Ovary (tissue), 10 donors: ENCODE measurements at places on chromosomes 7 and 10.

- no peak overlapping the region for H3K27ac ChIP-seq
- H3K4me1 ChIP-seq, result peaks cover 6% of the 10 kb centered on the region
- no peak overlapping the region for H3K4me3 ChIP-seq
- no peaks in the 10 kb centered on the region for H3K27me3 ChIP-seq
- peak; percentile 84 for DNase-seq
Measured at GRCh38 chr7:101947899-101948298, 130.5 kb downstream of the CUX1 start.

GRCh38 chr10:131083915-131084790 lies 227.4 kb downstream of the TCERG1L start:
- H3K36me3 ChIP-seq, result no peaks in the 10 kb centered on the region
- H3K27me3 ChIP-seq, result no peaks in the 10 kb centered on the region
- H3K4me3 ChIP-seq, result no peak overlapping the region
- H3K27ac ChIP-seq, result no peak overlapping the region
- peaks cover 21% of the 10 kb centered on the region for H3K4me1 ChIP-seq

DNA sequence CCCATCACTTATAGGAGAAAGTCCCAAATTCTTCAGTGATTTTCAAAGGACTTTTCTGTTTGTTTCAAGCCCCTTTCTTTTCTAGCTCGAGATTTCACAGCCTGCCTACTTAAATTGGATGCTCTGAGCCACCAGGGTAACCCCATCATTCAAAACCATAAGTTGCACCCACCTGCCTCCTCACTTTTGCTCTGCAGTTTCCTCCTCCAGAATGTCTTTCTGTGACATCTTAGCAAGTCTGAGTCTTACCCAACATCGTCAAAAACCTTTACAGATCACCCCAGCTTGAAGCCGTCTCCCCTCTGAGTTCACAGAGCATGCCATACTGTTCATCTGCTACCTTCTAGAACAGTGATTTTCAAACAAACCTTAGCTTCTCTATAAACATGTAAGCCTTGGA lies 64.3 kb upstream of the CACNB2 start:
- H3K4me1 ChIP-seq, result no peaks in the 10 kb centered on the region
- H3K4me3 ChIP-seq, result no peak overlapping the region
- no peak overlapping the region for H3K27ac ChIP-seq
- no peaks in the 10 kb centered on the region for H3K36me3 ChIP-seq

DNA sequence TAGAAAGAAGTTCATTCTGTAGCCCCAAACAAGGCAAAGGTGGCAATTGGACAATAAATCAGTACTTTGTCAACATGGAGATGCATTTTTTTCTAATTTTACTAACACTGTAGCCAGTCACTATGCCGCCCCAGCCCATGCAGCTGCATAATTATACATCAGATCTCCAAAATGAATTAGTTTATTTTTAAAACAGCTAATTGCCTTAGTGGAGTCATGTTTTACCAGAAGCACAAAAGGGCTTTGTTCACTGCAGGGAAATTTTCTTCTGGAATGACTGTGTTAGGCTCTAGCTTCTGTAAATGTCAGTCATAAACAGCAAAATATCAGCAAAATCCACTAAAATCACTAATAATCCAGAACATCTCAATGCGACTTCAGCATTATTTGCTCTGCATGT lies 20.1 kb upstream of the HDAC9 start:
- H3K27ac ChIP-seq, result no peak overlapping the region
- no peak for DNase-seq
- H3K36me3 ChIP-seq, result no peaks in the 10 kb centered on the region
- no peaks in the 10 kb centered on the region for H3K27me3 ChIP-seq
- H3K4me3 ChIP-seq, result no peak overlapping the region

DNA sequence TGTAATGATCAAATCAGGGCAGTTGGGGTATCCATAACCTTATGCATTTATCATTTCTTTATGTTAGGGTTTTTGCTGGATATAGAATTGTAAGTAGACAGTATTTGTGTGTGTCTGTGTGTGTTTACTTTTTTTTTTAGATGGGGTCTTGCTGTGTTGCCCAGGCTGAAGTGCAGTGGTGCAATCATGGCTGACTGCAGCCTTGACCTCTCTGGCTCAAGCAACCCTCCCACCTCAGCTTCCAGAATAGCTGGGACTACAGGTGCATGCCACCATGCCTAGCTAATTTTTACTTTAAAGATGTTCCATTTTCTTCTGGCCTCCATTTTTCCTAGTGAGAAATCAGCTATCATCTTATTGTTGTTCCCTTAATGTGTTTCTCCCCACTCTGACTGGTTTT lies 10.1 kb upstream of the RHEB start:
- H3K36me3 ChIP-seq, result no peaks in the 10 kb centered on the region
- no peak overlapping the region for H3K4me3 ChIP-seq
- no peak overlapping the region for H3K27ac ChIP-seq
- no peak for DNase-seq

DNA sequence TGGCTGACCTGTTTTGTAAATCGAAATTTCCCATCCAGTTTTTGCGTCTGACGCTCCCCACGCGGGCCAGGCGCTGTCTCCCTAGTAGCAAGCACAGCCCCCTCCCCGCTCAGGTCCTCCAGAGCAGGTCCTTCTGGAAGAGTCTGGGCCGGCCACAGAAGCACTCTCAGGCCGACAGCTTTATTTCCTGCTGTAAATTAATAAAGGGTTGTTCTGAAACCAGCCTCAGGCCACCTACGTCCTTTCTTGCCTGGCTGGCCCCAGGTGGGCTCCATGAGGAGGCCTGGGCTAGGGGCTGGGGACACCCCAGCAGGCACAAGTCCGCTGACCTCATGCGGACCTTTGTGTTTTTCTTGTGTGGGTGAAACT lies 35.2 kb downstream of the CAMK2B start:
- DNase-seq, result peak; percentile 44
- peak overlapping the region; percentile 80 for H3K27ac ChIP-seq
- H3K36me3 ChIP-seq, result no peaks in the 10 kb centered on the region
- H3K27me3 ChIP-seq, result no peaks in the 10 kb centered on the region

DNA sequence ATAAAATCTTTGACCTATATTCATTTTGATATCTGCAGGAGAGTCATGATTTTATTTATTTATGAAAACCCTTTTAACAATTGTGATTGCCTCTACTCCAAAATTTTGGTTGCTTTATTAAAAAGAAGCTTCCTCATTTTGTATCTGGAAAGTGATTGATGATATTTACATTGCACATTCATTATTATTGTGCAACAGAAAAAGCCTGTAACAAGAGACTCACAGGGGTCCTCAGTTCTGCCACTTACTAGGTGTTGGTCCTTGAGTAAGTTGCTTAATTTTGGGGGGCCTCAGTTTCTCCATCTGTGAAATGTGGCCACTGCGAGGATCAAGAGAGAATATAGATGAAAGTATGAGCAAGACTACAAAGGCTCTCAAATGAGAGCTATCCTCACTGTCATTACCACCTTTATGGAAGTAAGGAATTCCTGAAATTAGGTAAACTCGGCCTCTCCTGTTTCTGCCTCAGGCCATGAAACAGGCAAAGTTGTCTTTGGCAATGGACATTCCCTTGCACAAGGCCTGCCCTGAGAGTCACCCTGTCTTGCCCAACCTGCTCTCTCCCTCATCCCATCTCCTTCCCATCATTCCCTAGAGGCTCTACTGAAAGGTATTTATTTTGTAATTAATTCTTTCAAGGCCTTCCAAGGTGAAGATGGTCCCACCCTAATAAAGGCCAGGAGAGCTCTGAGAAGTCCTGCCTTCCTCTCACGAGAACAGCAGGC lies 66.1 kb upstream of the ABLIM1 start:
- no peaks in the 10 kb centered on the region for H3K27me3 ChIP-seq
- peaks cover 1% of the 10 kb centered on the region for H3K4me1 ChIP-seq
- DNase-seq, result no peak
- H3K36me3 ChIP-seq, result no peaks in the 10 kb centered on the region
- no peak overlapping the region for H3K4me3 ChIP-seq

DNA sequence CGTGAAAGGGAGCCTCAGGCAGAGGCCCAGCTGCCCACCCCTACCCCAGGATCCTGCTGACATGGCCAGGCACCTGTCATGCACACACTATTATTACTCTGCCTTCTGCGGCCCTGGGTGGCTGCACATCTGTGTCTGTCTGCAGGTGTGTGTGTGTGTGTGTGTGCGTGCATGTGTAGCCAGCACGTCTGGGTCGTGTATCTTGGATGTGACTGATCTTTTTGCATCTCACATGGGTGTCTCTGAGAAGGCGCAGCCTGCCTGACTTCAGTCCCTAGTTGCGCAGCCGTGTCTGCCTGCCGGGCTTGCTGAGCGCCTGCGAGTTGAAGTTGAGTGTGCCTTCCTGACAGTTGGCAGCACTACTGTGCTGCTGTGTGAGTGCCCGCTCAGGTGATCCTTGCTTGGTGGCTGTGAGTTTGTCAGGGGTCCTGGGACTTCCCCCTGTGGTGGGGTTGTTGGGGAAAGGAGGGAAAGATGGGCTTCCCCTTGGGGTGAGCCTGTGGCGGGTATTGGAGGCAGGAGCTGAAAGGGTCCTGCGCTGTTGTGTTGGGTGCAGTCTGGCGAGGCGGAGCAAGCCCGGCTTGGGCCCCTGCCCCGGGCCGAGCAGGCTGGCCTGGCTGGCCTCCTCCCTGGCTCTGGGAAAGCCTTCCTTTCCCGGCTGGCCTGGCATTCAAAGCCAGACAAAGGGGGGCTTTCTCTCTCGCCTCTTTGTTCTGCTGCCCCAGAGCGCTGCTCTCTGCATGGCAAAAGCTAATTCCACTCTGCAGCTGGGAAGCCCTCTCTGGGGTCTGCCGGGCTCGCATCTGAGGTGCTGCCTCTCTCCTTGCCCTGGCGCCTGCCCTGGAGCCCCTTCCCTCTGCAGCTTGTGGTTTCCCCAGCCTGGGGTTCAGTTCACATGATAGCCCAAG lies 4.9 kb downstream of the TRIM8 start:
- DNase-seq, result no peak
- H3K4me1 ChIP-seq, result peaks cover 31% of the 10 kb centered on the region
- peak overlapping the region; percentile 25 for H3K4me3 ChIP-seq
- H3K36me3 ChIP-seq, result no peaks in the 10 kb centered on the region
